CD4-positive, alpha-beta T cell treated with Interferon gamma for 1 hour (primary cell): ENCODE measurements at places on chromosomes 7 and 10.

GRCh38 chr10:48670978-48671913, 13.4 kb upstream of the WDFY4 start:
- DNase-seq = peak; percentile 83

DNA sequence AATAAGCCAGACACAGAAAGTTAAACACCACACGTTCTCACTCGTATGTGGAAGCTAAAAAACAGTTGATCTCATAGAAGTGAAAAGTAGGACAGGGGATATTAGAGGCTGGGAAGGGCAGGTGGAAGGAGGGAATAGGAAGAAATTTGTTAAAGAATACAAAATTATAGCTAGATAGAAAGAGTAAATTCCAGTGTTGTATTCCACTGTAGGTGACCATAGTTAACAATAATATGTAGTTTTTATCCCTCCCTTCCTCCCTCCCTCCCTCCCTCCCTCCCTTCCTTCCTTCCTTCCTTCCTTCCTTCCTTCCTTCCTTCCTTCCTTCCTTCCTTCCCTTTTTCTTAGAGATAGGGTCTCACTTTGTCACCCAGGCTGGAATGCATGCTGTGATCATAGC, 19.9 kb upstream of the MEST start:
- no peak for DNase-seq

DNA sequence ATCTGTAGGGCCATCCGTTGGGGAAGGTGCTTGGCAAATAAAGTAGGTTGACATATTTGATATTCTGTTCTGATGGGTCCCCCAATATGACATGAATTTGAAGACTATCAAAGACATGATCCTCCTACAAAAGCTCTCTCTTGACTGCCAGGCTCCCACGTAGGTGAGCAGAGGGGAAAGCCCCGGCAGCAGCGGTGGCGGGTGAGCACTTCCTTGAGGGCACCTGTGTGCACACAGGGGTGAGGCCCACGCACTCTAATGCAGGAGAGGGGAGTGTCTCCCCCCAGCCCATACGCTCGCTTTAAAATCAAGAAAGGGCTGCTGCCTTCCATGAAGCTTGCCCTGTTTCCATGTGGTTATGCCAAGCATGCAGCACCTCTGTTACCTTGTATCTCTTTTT, 100.4 kb downstream of the TAX1BP1 start:
- DNase-seq = peak; percentile 7

DNA sequence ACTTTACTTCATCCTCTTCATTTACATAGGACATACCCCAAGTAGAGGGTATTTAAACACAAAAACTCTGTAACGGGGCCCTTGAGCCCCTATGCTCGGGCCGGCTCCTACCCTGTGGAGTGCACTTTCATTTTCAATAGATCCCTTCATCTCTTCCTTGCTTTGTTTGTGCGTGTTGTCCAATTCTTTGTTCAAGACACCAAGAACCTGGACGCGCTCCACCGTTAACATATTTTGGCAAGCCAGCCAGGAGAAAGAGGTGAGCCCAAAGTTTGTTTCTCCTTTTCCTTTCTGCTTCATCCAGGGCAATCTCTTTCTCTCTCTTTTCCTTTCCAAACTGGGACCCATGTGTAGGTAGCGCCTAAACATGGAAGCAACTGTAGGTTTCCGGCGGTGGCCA, 26.0 kb upstream of the BNIP3 start:
- DNase-seq = no peak

GRCh38 chr7:43938892-43939482, 12.8 kb downstream of the UBE2D4 start:
- no peak for DNase-seq

GRCh38 chr7:4744391-4745264, 30.8 kb upstream of the AP5Z1 start:
- peak; percentile 69 for DNase-seq

- DNase-seq = no peak
These were observed 986 bp downstream of the NRP1 start for GRCh38 chr10:33333260-33334101.

- DNase-seq = no peak
These were observed 17.5 kb downstream of the TRIM24 start for GRCh38 chr7:138477581-138477980.

DNA sequence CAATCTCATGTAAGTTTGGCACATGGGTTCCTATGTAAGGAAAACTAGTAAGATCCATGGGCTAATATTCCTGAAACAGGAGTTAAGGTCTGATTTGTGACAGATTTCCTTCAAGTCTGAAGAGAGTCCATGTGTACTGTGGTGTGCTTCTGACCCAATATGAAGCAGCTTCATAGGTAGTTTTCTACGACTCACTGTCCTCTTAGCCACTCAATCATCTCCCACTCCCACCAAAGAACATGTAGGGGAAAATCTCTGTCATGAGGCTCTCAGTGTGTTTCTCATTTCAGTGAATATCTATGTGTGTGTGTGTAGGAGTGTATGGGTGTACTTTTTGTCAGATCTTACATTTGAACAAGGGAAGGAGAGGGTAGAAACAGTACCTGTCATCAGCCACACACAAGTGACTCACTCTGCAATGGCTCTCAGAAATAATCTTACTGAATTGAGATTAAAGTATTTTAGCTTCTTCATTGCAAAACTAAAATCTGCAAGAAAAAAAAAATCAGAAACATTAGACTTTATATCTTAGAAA, 31.1 kb downstream of the RELN start:
- DNase-seq = no peak

DNA sequence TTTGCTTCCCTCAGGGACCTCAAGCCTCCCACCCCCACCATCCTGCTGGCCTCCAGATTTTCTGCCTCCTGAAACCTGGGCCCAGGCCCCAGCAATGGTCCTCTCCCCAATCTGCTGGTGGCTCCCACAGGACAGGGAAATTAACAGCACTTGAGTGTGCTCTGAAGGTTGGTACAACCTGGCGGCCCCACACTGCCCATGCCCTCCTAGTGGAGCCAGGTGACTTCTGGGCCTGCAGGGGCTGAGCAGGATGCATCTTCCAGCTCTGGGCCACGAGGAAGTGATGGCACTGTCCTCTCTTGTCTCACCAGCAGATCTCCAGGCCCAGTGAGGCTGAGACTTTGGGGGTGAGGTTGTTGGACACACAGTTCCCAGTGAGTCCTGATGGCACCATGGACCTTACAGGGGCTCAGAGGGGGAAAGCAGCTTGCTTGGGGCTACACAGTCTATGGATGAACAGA, 3.6 kb upstream of the ZMIZ1 start:
- DNase-seq = no peak

DNA sequence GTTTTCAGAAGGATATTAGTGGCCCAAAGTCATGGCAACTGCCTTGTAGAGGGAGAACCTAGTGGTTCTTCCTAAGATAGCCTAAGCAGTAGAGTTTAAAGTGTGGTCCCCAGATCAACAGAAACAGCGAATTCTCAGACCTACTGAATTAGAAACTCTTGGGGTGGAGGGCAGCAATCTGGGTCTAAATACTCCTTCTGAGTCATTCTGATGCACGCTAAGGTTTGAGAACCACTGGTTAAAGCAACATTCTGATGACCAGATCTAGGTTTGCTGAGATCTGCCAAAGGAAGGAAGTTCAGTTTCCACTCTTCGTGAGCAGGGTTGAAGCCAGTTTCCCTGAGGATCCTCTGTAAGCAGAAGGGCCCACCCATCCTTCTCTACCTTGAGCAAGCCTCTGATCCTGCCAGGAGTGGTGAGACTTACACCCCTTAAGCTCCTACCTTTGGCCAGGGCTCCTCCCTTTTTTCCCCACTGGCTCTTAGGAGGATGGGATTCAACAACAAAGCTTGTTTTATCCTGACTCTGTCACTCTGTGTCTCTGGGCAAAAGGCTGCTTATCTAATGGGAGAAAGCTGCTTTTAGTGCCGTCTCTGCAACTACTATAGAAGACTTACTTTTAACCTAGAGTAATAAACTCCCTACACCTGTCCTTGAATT, 26.8 kb upstream of the TRUB1 start:
- DNase-seq = no peak

GRCh38 chr7:121079425-121080169, 91.1 kb downstream of the CPED1 start:
- DNase-seq = no peak

DNA sequence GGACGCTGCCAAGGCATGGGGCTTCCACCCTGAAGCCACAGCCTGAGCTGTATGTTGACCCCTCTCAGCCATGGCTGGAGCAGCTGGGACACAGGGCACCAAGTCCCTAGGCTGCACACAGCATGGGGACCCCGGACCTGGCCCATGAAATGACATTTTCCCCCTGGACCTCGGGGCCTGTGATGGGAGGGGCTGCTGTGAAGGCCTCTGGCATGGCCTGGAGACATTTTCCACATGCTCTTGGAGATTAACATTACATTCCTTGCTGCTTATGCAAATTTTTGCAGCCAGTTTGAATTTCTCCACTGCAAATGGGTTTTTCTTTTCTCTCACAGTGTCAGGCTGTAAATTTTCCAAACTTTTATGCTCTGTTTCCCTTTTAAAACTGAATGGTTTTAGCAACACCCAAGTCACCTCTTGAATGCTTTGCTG, 463.6 kb downstream of the ZWINT start:
- no peak for DNase-seq

DNA sequence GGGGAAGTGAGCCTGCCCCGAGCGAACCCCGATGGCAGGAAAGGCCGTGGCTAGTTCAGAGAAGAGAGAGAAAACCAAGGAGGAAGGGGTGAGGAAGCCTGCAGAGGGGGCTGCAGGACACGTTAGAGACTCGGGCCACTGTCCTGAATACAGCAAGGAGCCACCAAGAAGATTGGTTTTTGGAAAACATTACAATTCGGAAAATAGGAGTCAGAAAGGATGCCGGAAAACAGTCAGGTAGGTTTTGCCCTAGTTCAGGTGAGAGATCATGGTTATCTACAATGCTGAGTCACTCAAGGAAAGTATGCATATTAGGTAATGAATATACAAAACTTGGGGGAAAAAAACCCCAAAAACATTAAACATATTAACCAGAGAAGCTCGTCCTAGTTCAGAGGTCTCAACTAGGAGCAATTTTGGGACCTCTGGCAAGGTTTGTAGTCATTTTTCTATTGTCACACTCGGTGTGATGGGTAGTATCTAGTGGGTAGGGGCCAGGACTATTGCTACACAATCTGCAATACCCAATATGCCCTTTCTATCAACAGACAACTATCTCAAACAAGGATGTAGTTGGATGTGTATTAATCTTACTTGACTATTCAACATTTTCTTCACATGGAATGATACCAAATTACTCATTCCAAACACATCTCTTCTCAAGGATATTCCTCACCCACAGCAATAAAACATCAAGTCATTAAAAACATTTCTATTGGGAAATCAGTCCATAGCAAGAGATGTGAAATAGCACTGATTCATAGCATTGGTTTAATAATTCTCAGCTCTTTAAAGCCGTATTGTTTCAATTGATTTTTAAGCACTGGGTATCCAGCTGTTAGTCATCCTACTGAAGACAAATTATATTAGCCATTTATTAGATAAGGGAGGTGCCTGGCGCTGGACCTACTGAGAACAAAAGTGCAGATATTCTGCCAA, 74.4 kb upstream of the RSU1 start:
- DNase-seq = peak; percentile 57

DNA sequence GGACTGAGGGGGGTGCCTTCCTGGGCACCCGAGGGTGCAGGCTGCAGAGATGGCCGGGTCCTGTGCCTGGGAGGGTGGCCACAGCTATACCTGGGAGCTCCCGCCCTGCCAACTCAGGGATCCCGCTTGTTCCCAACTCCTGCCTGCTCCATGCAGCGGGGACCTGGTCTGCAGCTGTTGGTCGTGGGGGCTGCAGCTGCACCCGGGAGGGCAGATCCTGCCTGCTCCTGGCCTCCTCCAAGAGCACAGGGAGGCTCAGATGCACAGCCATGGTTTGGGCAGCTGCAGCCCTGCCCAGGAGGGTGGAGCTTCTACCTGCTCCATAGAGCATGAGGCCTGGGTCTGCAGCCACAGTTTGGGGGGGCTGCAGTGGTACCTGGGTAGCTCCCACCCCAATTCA, 13.3 kb upstream of the TCTN3 start:
- no peak for DNase-seq

- DNase-seq = no peak
These were observed 205.8 kb downstream of the CCSER2 start for GRCh38 chr10:84534168-84534567.

DNA sequence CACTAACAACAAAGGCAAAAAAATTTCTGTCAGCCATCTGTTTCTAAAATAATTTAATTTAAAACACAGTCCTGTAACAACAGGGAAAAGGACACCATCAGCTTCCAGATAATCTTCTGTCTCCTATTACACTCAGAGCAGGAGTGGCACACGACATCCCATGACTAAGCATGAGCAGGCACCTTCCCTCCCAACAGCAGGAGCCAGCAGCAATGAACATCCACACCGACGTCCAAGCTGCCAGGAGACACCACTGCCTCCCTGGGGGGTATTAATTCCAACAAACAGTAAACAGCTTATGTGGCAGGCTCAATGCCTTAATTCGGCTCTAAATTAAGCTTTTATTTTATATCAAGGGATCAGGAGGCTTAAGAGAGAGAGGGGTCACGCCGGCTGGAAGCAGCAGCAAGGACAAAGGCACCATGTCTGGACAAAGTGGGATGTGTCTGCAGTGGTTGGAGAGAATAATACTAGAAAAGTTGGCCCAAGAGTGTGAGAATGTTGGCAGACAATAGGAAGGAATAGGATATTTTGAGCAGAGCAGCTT, 45.7 kb downstream of the KIAA1549 start:
- DNase-seq = no peak

DNA sequence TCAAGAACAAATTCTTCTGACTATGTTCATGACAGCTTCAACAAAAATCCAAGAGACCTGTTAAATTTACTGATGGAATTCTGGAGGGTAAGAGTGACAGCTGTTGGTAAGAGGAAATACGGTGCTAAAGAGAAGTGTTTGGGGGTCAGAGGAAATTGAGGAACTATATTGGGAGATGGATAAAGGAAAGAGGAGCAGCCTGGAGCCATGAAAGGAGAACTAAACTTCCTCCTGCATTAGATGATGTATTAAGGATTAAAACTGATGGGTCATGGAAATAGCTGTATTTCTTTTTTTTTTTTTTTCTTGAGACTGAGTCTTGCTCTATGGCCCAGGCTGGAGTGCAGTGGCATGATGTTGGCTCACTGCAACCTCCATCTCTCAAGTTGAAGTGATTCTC, 95.3 kb downstream of the HERPUD2 start:
- no peak for DNase-seq

DNA sequence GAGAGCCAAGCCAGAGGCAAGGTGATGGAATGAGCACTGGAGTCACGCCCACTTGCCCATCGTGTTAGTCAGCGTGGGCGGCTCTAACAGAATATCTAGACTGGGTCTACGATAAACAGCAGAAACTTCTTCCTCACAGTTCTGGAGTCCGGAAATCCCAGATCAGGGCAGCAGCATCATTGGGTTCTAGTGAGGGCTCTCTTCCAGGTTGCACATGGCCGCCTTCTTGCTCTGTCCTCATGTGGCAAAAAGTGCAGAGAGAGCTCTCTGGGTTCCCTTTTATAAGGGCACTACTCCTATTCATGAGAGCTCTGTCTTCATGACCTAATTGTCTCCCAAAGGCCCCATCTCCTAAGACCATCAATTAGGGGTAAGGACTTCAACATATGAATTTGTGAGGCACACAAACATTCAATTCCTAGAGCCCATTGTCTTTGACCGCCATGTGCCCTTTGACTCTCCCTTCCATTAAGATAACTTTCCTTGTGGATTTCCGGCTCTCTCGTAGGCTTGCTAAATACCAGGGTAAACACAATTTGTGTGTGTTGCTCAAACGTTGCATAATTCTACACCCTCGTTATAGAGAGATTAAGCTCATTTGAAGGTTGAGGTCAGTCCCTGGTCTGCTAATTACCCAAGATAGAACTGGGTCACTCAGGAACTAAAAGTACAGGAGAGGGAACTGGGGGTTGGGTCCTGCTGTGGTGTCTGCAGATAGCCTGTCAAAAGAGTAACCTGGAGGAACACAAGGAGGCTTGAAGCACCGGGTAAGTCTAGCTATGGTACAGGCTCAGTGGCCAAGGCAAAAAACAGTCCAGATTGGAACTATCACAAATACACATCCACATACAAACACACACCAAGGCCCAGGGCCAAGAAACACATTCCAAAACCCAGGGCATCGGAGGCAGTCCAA, 28.7 kb upstream of the USP6NL start:
- no peak for DNase-seq
